ENCODE measurements at places on chromosomes 1 and 21.
A peak's percentile ranks its signal among the peaks of the same experiment; 100 is the strongest.

GRCh38 chr1:159587461-159587951 is at the start of gene APCS:
APCS (plus strand) TSS chr1:159587826; CDS start chr1:159587922, 96 bp downstream.
- DNase-seq, result no peak

DNA sequence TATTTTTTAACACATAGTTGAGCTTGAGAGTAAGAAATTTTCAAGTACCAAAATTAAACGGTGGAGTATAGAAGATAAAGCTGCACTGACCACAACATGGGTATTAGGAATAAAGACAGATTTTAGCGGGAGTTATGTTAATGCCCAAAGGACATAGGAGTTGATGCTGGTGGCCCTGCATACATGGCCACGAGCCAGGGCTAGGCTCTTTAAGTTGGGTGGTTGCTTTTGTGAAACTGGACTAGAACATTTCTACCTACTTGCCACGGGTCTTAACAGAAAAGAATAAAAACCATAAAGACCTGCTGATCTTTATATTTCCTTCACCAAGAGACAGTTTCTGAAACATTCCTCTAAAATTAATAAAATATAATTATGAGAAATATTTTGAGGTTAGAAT is 14.9 kb downstream of the EDEM3 start:
- DNase-seq, result no peak

DNA sequence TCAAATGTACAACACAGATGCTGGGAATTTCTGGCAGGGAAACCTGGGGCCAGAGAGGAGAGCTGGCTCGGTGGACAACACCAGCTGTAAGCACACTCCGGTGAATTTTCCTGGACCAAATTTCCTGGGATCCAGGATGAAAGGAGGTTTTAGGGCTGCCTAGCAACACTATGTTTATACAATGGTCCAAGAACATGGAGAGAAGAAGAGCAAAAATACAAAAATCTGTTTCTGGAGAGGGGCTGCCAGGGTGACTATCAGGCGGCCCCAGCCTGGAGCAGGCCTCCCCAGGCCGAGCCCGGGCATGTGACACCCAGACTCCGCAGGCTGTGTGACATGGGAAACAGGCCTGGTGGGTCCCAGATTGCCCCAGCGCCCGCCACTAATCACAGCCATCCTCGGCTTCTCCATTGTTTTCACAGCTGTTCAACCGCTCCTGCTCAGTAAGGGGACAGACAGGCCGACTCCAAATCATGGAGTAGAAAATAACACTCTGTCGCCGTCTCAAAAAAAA is 336.0 kb upstream of the NFIA start:
- no peak for DNase-seq

- no peak for DNase-seq
Measured at GRCh38 chr1:116510361-116510760, 60.5 kb downstream of the CD58 start.

DNA sequence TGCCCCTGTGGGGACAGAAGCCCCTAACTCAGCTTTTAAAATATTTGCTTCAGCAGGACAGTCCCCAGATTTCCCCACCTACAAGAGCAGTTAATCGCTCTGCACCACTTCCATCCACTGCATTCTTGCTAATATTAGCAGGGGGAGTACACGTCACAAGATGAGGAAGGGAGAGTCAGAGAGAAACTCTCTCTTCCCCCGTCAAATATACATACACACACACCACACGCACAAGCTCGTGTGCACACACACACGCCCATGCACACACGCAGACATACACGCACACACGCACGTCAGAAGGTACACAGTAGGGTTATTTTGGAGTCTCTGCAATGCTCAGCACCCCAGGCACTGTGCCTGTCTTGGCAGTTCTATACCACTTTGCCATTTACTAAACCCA is 2.1 kb downstream of the CLCA1 start:
- no peak for DNase-seq

DNA sequence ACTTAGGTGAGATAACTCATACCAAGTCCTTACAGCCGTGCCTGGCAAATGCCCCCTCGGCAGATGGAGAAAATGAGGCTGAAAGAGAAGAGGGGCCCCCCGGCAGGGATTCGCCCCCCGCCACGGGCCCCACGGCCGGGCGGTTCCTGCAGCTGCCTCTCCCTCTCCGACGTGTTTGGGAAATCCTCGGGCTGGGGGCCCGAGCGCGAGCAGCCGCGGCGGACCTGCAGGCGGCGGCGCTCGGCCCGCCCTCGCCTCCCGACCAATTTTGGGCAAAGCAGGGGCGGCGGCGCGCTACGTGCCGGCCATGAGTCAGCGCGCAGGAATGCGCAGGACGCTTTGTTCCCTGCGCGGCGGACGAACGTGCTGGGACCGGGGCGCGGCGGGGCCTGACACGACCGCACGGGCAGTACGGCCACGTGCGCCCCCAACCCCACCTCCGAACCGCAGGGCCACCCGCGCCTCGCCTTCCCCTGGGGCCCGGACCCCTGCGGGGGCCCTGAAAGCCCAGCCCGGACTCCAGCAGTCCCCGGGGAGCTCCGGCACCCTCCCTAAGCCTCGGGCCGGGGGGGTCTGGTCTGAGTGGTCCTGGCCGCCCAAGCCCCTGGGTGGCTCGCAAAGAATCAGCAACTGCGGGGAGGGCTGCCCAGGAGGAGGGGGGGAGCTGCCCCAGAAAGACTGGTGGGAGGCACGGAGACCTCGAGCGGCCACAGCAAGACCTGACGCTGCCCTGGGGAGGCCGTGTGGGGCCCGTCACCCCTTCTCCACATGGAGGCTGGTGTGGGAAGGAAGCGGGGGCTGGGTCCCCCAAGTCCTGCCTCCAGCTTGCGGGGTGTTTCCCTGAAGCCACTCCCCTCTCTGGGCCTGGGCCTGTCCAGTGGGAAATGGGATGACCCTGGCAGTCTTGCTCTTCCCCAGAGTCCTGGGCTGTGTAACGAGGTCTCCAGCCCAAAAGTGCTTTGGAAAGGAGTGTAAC is 11.9 kb upstream of the EDN2 start:
- peak; percentile 58 for DNase-seq

GRCh38 chr21:35360870-35361570 is 311.9 kb upstream of the RUNX1 start:
- DNase-seq, result no peak

GRCh38 chr1:45615885-45616284 is 8.0 kb downstream of the CCDC17 start:
- DNase-seq, result no peak

GRCh38 chr1:107255469-107255868 is 114.6 kb downstream of the NTNG1 start:
- no peak for DNase-seq

- peak; percentile 71 for DNase-seq
Measured at GRCh38 chr1:157490467-157491165, 61.7 kb downstream of the FCRL5 start.

GRCh38 chr1:159933347-159933746 is 8.0 kb upstream of the TAGLN2 start:
- DNase-seq, result no peak

- no peak for DNase-seq
Measured at GRCh38 chr1:42211224-42211623, 46.7 kb upstream of the GUCA2A start.

- DNase-seq, result no peak
Measured at GRCh38 chr1:8831340-8831739, 13.9 kb upstream of the RERE start.

- no peak for DNase-seq
Measured at GRCh38 chr1:114207635-114208034, 54.0 kb upstream of the SYT6 start.

DNA sequence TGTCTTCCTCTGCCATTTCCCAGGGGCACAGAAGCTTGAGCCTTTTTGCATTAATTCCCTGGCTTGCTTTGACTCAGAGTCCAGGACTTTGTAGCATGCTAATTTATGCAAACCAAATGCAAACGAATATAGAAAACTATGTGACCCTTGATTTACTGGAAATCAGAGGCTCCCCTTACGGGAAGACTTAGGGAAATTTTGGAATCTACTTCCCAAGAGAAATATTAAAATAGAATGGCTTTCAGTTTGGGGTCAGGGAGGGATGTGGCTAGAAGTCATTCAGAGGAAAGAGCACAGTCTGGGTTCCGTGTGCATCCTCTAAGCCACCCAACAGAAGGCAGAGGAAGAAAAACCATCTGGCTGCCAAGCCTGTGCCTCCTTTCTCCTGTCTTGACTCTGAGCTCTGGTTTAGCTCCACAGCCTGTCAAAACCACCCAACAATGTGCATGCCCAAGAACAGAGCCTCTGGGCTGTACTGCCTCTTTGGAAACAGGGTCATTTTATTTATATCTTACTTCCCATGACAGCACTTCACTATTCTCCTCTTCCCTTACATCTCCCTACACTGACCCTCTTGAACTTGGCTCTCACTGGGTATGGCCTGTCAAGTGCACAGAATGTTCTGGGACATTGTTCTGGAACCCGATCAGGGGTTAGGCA is 30.1 kb downstream of the ATF3 start:
- no peak for DNase-seq

DNA sequence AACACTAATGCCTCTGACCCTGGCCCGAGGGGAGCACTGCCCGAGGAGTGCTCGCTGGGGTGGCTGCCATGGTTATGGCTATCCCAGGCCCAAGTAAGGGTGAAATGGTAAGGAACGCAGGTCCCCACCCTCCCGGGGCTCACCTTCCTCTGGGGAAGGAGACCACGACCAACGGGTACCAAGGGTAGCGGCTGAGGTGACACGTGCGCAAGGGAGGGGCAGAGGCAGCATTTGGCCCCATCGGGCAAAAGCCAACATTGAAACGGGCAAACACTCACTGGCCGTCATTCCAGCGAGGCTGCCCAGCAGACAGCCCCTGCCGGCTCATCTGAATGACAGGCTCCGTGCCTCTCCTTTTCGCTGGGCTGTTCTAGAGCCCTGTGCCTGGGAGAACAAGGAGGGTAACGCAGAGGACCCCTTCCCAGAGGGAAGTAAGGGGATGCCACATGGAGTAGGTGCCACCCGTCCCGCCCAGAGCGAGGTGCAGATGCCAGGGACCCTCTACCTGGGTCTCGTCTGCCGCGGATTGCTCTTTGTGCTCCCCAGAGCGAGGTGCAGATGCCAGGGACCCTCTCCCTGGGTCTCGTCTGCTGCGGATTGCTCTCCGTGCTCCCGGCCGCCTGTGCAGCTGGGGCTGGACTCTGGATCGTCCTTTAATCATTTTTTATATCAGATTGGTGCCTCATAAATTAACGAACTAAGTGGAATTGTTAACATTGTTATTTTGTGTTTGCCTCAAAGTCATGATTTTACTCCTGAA is 16.2 kb downstream of the ACTRT2 start:
- no peak for DNase-seq

DNA sequence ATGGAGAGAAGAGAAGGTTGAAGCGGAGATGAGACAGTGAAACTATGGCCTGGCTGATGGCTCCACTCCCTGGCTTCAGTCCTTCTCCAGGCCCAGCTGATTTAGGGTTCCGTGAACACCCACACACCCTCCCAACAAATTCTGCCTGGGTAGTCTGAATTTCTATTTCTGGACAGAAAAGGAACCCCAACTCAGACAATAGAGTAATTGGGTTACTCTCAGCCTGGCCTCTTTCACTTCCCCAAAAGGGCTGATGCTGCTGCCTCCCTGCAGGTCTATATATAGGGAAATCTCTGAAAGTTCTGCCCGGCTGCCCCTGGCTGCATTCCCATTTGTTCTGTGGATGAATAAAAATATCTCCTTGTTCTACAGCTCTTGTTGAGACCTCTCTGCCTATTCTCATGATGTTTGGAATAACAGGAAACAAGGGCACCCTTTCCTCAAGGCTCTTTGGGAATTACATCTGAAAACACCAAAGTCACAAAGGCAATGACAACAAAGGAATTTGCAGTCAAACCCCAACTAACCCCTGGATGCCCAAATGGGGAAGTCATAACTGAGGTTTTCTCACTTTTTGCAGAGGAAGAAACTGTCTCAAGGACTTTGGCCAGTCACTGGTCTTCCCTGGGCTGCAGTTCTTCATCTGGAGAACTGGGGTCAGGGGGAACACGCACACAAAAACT is 11.4 kb upstream of the ZSCAN20 start:
- DNase-seq, result no peak

DNA sequence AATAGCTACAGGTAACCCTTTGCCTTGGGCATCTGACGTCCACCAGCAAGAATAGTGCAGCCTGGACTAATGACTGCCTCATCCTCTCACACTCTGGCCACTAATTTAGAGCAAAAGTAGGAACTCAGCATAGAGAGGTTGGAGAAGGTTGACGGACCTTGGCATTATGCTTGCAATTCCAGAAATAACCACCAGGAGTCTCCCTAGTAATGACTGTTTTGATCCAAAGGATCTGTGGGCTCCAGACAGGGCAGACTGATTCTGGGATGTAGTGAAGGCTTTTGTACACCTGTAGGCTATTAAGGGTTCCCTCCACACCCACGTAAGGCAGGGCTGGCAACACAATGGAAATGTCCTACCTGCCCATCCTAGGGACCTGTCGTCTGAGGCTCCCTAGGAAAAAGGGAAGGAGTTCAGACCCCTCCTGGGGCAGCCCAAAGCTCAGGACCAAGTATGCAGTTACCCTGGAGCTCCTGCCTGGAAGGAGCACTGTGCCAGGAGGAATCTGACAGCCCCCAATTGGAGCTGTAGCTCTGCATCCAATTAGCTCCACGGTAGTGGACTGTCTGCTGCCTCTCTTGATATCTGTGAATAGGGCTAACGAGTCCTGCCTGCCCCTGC is 91.0 kb upstream of the TMEM51 start:
- no peak for DNase-seq

DNA sequence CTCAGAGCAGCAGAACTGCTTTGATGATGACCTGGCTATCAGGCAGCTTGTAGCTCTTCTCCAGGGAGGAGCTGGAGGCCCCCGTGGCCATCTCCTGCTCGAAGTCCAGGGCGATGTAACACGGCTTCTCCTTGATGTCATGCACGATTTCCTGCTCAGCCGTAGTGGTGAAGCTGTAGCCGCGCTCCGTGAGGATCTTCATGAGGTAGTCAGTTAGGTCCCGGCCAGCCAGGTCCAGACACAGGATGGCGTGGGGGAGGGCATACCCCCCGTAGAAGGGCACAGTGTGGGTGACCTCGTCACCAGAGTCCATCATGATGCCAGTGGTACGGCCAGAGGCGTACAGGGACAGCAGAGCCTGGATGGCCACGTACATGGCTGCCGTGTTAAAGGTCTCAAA is 18.3 kb upstream of the TP53BP2 start:
- DNase-seq, result no peak

GRCh38 chr1:12450090-12450755 is 167.8 kb downstream of the DHRS3 start:
- DNase-seq, result no peak

- no peak for DNase-seq
Measured at GRCh38 chr1:2451741-2452140, 24.3 kb upstream of the PLCH2 start.

- no peak for DNase-seq
Measured at GRCh38 chr1:10048601-10049000, 15.8 kb downstream of the UBE4B start.

- DNase-seq, result no peak
Measured at GRCh38 chr1:165759095-165759494, 9.6 kb downstream of the TMCO1 start.

GRCh38 chr1:107057197-107058133 is 991 bp downstream of the PRMT6 start:
- DNase-seq, result peak; percentile 37

DNA sequence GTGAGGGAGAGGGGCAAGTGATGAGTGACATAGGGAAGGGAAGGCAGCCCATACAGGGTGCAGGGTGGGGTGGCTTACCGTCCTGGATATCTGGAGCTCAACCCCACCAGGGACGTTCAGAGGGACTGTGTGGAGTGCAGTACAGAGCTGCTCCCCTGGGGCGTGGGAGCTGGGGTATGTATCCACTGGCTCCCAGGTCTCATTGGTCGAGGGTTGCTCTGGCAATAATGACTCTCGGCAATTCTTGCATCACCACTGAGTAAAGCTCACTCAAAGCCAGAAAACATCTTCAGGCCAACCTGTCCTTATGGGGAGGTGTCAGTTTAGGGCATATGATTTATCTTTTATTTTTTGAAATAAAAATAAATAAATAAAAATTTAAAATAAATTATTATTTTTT is 43.2 kb upstream of the RUNX3 start:
- DNase-seq, result no peak

GRCh38 chr1:89863165-89863830 is 42.5 kb downstream of the LRRC8D start:
- no peak for DNase-seq

Measured in stimulated activated CD4-positive, alpha-beta T cell treated with anti-CD3 and anti-CD28 coated beads, Interleukin-2, amount 100 ng/mL, for 48 hours (primary cell).